ENCODE measurements at places on chromosomes 11 and 22.

GRCh38 chr11:59403546-59403945 is 22.7 kb downstream of the OR5A2 start:
- DNase-seq = no peak

DNA sequence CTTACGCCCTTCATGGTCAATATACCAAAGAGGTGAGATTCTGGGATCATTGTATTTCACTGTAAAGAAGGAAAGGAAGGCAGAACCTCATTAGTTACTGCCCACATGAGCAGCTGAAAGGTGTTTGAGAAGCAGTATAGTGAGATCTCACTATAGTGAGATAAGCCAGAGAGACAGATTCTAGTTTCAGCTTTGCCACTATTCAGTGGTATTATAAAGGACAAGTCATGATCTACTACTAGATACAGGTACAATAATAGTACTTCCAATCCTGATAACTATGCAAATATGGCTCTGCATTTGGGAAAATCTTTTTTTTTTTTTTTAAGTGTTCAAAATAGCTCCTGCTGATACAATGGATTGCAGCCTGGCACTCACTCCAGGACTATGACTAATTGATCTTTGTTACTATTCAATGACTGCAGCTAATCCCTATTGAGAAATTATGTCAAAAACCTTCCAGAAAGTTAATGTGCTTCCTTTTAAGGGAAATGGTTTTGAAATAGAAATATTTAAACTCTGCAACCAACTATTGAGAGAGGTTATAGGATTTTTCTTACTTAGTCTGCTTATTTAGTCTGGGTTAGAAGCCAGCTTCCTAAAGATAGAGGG is 8.3 kb upstream of the DLAT start:
- DNase-seq = no peak

DNA sequence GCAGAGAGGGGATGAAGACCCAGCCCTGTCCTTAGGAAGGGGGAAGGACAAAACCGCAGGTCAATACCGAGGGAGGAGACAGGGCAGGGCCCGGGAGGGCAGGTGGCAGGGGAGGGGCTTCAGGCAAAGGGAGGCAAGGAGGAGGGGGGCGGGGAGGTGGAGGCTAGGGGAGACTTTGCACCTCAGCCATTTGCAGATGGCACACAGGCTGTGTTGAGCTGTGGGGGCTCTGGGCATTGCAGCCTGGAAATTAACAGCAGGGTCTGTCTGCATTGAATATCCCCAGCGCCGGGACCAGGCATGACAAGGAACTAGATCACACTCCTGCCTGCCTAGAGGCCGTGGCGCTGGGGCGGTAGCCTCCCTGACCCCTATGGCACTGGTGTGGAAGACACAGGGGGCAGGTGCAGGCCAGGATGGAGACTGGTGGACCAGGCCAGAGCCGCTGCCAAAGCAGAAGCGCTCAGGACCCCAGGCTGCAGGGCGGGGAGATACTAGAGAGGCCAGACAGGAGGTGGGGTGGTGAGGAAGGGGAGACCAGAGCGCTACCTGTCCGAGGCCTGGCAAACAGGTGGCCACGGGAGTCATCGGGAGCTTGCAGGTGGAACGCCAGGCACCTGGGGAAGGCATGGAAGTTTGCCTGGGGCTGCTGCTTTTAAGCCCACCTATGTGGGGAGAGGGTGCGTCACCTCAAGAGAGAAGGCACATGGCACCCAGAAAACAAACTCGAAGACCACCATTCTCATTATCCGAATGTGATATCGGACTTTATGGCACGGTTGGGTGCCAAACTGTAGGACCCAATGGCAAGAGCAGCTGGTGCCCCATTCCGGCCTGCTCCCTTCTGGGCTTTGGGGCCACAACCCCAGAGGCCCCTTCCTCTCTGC is 11.5 kb downstream of the CBX6 start:
- DNase-seq = no peak

- peak; percentile 64 for DNase-seq
These were observed 74.0 kb upstream of the ATXN10 start for GRCh38 chr22:45597460-45598192.

DNA sequence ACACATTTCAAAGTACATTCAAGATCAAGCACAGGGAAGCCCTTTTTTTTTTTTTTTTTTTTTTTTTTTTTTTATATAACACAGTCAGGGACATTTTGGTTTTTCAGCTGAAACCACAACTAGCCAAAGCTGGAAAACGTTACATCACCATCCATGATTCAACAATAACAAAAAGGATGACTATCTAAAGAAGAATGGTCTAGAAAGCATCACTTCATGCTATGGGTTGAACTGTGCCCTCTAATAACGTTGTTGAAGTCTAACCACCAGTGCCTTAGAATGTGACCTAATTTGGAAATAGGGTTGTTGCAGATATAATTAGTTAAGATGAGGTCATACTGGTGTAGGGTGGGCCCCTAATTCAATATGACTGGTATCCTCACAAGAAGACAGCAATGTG is 46.6 kb downstream of the MTMR2 start:
- no peak for DNase-seq

- DNase-seq = no peak
These were observed 12.7 kb upstream of the FOLH1 start for GRCh38 chr11:49221112-49221511.

DNA sequence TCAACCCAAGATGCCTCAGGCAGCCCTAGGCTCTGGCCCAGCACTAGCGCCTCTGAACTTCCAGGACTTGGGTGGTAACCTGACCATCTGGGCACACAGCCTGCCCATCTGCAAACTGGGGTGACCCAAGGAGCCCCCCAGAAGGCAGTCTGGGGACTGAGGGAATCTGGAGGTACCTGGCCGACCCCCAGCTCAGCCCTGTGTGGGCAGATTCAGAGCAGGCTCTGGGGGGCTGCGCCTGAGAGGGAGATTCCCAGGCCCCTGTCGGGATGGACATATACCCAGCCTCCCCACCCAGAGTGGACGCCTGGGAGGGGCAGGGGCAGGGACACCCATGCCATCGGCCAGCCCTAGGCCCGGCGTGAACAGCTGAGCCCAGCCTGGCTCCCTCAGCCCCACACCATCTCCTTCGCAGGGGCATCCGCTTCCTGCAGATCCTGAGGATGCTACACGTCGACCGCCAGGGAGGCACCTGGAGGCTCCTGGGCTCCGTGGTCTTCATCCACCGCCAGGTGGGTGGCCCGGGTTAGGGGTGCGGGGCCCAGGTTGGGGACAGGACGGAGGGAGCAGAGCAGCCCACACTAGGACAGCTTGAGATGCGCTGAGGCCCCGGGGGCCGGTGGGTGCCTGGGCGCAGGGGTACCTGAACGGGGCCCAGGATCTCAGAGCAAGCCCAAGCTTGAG is 126.9 kb downstream of the KCNQ1 start:
- no peak for DNase-seq

GRCh38 chr11:16956538-16957153 is 57.6 kb downstream of the PLEKHA7 start:
- no peak for DNase-seq

DNA sequence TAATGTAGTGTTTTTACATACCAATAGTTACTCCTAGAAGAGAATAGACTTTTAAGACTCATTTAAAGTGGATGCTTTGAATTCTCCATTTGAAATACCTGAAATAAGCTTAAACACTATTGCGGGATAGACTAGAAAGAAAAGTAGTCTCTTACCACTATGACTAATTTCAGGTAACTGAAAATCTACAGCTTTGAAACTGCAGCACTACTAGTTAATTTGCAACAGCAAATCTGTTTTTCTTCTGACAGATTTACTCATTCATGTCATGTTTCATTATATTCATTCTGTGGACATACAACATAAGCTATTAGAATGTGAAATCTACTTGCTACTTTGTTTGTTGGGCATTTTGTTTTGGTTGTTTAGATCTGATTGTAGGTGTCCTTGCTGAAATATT is 153.6 kb downstream of the MAML2 start:
- no peak for DNase-seq
